Activated CD4-positive, alpha-beta T cell treated with anti-CD3 and anti-CD28 coated beads for 48 hours (primary cell): ENCODE measurements at places on chromosomes 5 and 9.

DNA sequence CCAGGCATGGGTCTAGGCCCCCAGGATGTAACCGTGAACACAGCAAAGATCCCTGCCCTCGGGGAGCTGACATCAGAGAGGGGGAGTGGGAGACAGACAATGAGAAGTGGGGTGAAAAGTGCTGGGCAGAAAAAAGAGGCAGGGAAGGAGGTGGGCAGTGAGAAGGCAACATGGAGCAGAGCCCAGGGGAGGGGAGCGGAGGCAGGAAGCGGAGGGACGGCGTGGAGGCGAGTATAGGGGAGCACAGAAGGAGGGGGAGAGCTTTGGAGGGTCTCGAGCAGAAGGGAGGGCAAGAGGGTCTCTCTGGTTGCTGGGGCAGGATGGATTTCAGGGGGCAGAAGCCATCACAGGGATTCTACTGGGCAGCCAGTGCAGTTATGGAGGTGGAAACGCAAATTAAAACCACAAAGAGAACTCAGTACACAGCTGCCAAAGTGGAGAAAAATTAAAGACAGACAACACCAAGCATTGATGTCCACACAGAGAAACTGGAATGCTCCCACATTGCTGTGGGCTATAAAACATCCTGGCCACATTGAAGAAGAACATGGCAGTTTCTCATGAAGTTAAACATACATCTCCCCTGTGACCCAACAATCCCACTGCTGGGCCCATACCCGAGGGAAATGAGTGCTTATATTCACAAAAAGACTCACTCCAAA is 21.1 kb upstream of the LAMC3 start:
- DNase-seq, result no peak

DNA sequence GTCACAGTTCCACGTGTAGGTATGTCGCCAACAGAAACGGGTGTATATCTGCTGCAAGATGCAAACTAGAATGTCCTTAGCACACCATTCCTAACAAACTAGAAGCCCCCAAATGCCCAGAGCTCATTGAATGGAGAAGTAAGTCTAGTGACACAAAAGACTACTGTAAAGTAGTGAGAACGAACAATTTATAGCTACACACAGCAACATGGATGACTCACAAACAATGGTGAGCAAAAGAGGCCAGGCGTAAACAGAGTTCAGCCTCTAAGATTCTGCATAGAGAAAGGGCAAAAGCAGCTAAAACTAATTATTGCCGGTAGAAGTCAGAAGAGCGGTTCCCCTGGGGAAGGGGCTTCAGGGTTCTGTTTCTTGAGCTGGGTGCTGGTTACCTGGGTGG is 74.7 kb downstream of the AMBP start:
- no peak for DNase-seq

GRCh38 chr5:78835176-78835575 is 149.9 kb downstream of the ARSB start:
- DNase-seq, result no peak

GRCh38 chr9:137127301-137128157 is 11.4 kb upstream of the GRIN1 start:
- peak; percentile 46 for DNase-seq

DNA sequence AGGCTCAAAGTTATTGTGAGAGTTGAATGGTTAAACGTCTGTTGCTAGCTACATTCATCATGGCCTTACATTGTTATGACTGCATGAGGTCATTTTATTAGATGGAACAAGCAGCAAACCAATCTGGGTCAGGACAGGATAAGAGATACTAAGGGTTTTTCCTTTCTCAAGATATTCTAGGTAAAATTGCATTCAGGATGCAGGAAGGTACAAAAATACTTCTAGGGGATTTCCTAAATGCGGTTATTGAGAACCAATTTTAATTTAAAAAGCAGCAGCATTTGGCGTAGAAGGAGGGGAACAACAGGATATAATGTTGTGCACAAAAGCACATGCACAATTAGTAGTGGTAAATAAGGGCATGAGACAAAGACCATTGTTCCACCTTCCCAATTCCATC is 39.2 kb upstream of the LURAP1L start:
- no peak for DNase-seq
